ENCODE measurements at places on chromosomes 13 and 19. TPM values are rescaled to one million over a fixed set of nuclear protein-coding genes. Genes with fewer than 3 reads are reported as not detected.

- no peak overlapping the region for H3K27ac ChIP-seq
- no peak for DNase-seq
- H3K27me3 ChIP-seq = no peaks in the 10 kb centered on the region
- H3K4me1 ChIP-seq = no peaks in the 10 kb centered on the region
Measured at GRCh38 chr19:51101171-51101865, 6.9 kb downstream of the CTU1 start.

GRCh38 chr13:40333226-40333625 lies 333.2 kb downstream of the FOXO1 start:
- no peak overlapping the region for H3K27ac ChIP-seq
- no peaks in the 10 kb centered on the region for H3K4me1 ChIP-seq
- H3K27me3 ChIP-seq = no peaks in the 10 kb centered on the region
- H3K36me3 ChIP-seq = no peaks in the 10 kb centered on the region

DNA sequence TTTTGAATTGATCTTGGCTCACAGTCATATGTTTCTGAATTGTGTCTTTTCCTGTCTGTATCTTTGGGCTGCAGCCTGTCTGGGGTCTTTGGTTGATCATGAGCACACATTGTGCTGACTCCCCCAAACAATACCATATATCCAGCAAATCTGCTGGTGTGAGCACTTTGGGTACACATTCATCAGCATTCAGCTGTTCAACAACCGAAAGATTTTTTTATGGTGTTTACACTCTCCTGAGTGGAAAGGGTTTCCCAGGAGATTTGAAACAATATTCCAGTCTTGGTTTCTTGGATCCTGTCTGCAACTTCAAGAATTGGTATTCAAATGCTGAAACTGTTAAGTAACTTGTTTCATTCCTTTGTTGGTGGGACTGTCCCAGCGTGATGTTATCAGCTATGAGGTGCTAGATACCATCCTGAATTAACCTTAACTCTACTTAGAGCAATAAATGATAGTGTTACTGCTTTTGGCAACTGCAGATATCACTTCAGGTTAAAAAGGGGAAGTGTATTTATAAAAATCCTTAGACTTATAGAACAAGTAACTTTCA lies 78.4 kb upstream of the DIAPH3 start:
- no peak for DNase-seq
- no peaks in the 10 kb centered on the region for H3K36me3 ChIP-seq
- H3K27me3 ChIP-seq = no peaks in the 10 kb centered on the region
- no peak overlapping the region for H3K27ac ChIP-seq
- no peaks in the 10 kb centered on the region for H3K4me1 ChIP-seq

GRCh38 chr13:58165617-58166016 lies 534.1 kb downstream of the PCDH17 start:
- no peak overlapping the region for H3K27ac ChIP-seq
- no peak overlapping the region for H3K4me3 ChIP-seq
- H3K4me1 ChIP-seq = no peaks in the 10 kb centered on the region

DNA sequence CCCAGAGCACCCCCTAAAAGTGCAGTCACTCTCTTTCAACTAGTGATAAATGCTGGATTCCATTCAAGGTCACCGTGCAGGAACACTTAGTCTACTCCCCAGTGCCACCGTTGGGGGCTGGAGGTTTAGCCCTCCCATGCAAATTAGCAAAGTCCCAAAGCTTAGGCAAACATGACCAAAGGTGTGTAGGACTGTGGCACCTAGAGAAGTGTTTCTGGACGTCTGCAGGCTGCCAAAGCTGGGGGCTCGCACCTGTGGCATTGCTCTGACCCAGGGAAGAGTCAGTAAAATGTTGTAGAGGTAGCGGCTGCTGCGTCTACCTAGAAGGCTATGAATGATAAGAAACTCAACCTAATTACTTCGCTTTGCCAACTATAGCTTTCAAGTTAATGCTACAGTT lies 13.9 kb downstream of the COL4A1 start:
- H3K4me1 ChIP-seq = no peaks in the 10 kb centered on the region
- no peak overlapping the region for H3K4me3 ChIP-seq
- no peak overlapping the region for H3K27ac ChIP-seq
- no peak for DNase-seq
- H3K36me3 ChIP-seq = no peaks in the 10 kb centered on the region
- H3K27me3 ChIP-seq = no peaks in the 10 kb centered on the region

DNA sequence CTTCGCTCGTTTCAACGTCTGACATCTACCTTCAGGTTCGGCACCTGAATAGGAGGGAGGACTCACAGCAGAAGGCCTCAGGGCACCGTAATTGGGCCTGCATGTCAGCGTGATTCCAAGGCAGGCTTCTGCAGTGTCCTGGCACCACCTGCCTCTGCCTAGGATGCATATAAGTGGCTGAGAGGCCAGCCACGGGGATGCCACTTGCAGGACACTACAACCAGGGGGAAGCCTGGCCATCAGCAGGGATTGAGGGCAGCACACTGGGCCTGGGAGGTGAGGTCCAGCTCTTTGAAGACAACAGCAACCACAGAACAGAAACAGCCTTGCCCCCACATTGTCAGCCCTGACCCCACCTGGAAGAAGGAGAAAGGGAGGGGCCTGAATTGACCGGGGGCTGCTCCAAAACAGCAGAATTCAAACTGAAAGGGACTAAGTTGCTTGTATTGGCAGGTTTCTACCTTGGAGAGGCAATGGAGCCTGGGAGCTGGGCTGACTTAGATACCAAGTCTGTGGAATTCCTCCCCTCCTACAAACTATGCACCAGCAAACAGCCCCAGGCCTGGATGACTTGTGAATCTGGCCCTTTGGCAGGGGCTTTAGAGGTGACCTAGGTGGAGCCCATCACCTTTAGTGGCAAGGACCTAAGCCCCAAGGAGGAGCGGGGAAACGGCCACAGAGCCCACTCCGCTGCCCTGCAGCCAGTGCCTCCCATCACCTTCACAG lies 34.1 kb upstream of the POMP start:
- H3K4me3 ChIP-seq = no peak overlapping the region
- no peak for DNase-seq
- no peak overlapping the region for H3K27ac ChIP-seq

GRCh38 chr13:39881383-39881782 lies 225.9 kb downstream of the COG6 start:
- no peak overlapping the region for H3K27ac ChIP-seq
- DNase-seq = no peak
- no peaks in the 10 kb centered on the region for H3K27me3 ChIP-seq
- H3K36me3 ChIP-seq = no peaks in the 10 kb centered on the region
- no peaks in the 10 kb centered on the region for H3K4me1 ChIP-seq
- no peak overlapping the region for H3K4me3 ChIP-seq

DNA sequence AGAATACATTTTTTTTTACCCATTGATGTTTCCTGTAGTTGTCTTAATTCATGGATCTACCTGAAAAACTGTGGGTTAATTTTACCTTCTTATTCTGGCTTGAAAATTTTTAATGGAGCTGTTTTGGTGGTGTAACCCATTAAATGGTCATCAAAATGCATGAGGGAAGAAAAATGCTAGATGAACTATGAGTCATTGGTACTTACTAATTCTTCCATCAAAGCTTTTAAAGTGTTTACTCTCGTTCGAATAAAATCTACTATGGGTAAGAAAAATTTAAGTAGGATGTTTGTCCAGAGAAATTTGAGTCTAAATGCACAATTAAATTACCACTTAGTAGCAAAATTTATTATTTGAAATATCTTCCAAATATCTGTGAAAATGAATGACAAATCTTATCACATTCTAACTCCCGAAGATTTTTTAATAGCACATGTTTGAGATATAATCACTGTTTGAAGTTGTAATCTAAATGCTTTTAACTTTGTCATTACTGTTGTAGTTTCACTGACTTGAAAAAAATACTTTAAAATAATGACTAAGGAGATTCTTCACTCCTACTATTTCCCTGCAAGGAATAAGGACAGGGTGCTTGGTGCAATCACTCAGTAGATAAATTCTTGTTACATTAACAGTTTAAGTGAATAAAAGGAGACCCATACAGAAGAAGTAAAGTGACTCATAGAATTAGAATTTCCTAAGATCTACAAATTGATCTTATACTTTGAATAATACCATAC lies 437.7 kb downstream of the IRS2 start:
- no peak for DNase-seq
- H3K27me3 ChIP-seq = no peaks in the 10 kb centered on the region
- no peak overlapping the region for H3K27ac ChIP-seq
- H3K4me1 ChIP-seq = no peaks in the 10 kb centered on the region
- no peak overlapping the region for H3K4me3 ChIP-seq

- DNase-seq = no peak
- no peaks in the 10 kb centered on the region for H3K27me3 ChIP-seq
- H3K4me3 ChIP-seq = no peak overlapping the region
- H3K36me3 ChIP-seq = no peaks in the 10 kb centered on the region
- no peak overlapping the region for H3K27ac ChIP-seq
Measured at GRCh38 chr13:87669379-87669978, 1.7 kb upstream of the SLITRK5 start.

DNA sequence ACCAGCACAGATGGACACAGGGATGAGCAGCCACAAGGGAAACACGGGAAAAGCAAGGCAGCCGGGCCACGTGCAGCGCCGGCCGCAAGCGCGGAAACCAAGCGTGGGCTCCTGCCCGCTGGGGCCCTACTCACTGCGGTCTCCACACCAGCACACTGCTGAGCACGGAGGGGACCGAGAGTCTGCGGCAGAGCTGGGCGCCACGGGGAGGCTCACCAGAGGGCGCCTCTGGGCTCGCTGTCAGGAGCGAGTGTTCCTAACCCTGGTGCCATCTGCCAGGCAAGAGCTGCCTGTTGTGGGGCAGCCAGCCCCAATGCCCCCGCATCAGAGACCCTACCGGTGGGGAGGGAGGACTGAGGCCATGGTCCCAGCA lies 26.5 kb downstream of the MPND start:
- no peaks in the 10 kb centered on the region for H3K36me3 ChIP-seq
- H3K4me1 ChIP-seq = peaks cover under 1% of the 10 kb centered on the region
- H3K4me3 ChIP-seq = no peak overlapping the region
- DNase-seq = peak; percentile 71
- no peaks in the 10 kb centered on the region for H3K27me3 ChIP-seq

GJA3 gene
- 0.19 TPM for total RNA-seq

FPR1 gene
- 19.0 TPM for total RNA-seq

PSG4 gene
- total RNA-seq = not detected
